ENCODE measurements at places on chromosomes 3 and 15. TPM values are rescaled to one million over a fixed set of nuclear protein-coding genes. Genes with fewer than 3 reads are reported as not detected.

The CFAP161 gene
- 0.58 TPM for total RNA-seq

The HDC gene
- total RNA-seq, result 0.62 TPM

- DNase-seq, result peak; percentile 37
- H3K27me3 ChIP-seq, result no peaks in the 10 kb centered on the region
- no peaks in the 10 kb centered on the region for H3K36me3 ChIP-seq
- H3K4me1 ChIP-seq, result no peaks in the 10 kb centered on the region
These were observed 207.9 kb downstream of the ZIC1 start for GRCh38 chr3:147616998-147617619.

GRCh38 chr3:55634345-55634744, 147.2 kb upstream of the WNT5A start:
- no peaks in the 10 kb centered on the region for H3K27me3 ChIP-seq
- no peak overlapping the region for H3K4me3 ChIP-seq

DNA sequence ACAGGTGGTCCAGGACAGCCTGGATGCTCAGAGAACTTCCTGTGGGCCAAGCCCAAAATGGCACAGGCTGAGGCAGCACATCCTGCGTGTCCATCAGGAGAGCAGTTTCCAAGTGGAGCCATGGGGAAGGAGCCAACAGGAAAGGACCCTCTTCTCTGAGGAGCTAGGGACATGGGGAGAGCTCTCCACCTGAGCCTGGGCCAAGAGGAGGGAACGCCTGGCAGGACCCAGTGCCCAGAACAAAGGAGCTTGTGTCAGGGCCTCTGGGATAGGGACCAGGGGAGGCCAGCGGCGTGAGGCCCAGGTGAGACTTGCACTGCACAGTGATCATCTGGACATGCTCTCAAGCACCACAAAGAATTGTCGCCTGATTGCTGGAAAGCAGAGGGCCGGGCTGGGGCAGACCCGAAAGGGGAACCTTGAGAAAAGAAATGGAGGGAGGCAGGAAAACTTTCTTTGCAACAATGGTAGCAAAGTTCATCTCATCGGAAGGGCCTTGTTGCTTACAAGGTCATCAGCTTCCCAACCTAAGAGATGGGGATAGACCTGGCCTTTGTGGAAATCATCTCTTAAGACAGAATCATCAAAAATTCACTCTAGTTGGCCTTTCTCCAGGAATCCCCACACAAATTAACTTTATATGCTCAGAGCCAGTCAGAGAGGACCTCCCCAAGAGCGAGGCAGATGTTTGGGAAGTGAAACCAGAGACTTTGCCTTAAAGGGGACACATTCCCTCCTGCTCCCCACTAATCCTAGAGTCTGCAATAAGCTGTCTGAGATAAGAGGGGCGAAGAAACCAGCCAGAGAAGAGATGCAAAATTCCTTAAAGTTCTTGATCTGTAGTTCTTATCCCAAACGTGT, 47.7 kb upstream of the HES1 start:
- H3K4me3 ChIP-seq, result no peak overlapping the region
- peaks cover 16% of the 10 kb centered on the region for H3K27me3 ChIP-seq
- no peak overlapping the region for H3K27ac ChIP-seq
- DNase-seq, result peak; percentile 48
- H3K36me3 ChIP-seq, result no peaks in the 10 kb centered on the region

DNA sequence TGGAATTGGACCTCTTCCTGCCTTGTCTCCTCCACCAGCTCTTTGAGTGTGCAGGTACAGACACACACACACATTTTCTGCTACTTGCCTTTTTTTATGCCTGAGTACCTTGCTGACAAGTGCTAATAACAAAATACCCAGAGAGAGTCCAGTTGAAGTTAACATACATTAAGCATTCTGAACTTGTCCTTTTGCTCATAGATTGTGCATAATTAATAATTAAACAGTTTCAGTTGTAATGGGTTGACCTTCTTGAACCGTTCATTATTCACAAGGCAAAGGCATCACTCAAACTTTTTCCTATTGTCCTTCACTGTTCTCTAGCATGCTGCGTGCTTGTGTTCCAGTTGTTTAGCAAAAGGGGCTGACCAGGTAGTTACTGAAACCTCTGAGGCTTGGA, 59.6 kb upstream of the SKOR1 start:
- H3K4me3 ChIP-seq, result no peak overlapping the region
- H3K27me3 ChIP-seq, result no peaks in the 10 kb centered on the region
- H3K36me3 ChIP-seq, result peaks cover 6% of the 10 kb centered on the region
- DNase-seq, result no peak
- peaks cover 6% of the 10 kb centered on the region for H3K4me1 ChIP-seq

GRCh38 chr3:71025516-71025915, 558.0 kb downstream of the FOXP1 start:
- no peaks in the 10 kb centered on the region for H3K4me1 ChIP-seq
- H3K27me3 ChIP-seq, result no peaks in the 10 kb centered on the region
- H3K36me3 ChIP-seq, result peaks cover 7% of the 10 kb centered on the region
- no peak for DNase-seq
- no peak overlapping the region for H3K4me3 ChIP-seq

Measured in muscle of leg (tissue), 16 donors.